Suppressor macrophage (primary cell): ENCODE measurements at places on chromosomes 12 and 14.

DNA sequence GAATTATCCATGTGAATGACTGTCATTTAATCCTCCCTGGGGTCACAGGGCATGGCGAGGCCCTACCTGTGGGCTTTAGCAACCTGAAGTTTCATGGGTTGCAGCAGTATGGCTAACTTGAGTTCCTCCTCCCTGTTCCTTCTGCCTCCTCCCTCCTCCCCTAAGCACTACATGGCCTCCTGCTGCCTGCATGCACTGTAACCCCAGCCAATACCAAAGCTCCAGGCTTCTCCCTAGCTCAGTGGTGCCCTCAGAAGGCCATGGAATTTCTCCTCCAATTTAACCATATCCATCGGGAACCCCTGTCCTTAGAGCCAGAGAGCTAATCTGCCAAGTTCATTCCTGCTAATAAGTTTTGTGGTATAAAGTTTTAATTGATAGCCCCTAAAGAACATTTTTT is 95.1 kb downstream of the NT5DC3 start:
- no peak for DNase-seq

- peak; percentile 37 for DNase-seq
Measured at GRCh38 chr12:122265886-122266229, 436 bp downstream of the VPS33A start.

DNA sequence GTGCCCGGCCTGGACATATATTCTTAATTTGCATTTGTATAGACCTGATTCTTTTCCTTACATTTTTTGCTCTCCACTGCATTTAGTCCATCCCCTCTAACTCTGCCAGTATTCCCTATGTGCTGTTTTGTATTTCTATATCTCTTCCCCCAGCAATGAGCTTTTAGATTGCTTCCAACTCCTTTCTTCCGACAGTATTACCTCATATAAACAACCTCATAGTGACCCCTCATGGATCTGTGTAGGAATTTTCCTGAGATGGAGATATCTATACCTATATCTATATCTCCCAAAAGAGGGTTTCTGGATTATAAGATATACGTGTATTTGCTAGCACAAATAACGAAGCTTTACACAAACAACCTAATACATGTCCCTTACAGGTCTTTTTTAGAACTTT is 161.9 kb downstream of the CRADD start:
- DNase-seq, result no peak

DNA sequence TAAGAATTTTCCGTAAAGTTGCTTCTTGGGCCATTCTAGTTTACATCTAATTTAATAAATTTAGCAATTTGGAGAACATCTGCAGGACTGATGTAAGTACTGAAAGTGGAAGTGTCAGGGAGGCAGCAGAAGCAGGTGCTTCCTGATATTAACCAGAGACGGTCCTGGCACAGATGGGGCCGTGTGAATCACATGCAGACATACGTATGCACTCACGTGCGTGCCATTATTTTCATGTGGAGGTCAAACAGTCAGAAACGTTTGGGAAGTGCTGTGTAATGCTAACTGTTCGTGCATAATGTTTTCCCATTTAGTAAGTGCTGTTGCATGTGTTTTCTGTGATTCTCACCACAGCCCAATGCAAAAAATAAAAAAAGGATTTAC is 87.8 kb upstream of the DYNC1H1 start:
- peak; percentile 98 for DNase-seq

GRCh38 chr12:6038160-6038559 is 86.3 kb downstream of the VWF start:
- peak; percentile 91 for DNase-seq

GRCh38 chr12:58288190-58288589 is 346.8 kb downstream of the ATP23 start:
- DNase-seq, result no peak

GRCh38 chr14:85487215-85487614 is 42.7 kb upstream of the FLRT2 start:
- DNase-seq, result no peak

DNA sequence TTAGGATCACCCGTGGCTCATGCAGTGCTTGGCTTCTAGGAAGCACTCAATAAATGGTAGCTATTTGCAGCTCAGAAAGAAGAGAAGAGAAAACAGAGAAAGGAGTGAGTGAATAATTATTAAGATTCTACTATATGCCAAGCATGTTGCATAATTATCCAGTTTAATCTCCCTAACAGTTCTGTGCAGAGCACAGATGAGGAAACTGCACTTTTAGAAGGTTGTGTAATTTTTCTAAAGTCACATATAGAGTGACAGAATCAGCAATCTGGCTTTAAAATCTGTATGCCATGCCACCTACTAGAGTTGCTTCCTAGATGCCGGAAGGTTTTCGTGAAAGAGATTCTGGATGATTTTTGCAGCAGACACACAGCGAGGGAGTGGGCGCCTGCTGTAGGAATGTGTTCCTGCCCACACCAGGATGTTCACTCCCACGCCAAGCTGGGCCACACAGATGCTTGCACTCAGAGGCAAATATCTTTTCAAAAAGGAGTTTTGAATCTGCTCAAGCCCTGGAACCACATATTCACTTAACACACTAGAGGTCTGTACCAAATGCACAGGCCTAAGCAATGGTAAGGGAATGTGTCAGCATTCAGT is 50.2 kb upstream of the SMCO2 start:
- DNase-seq, result peak; percentile 10

GRCh38 chr14:79036441-79036840 is 866.3 kb downstream of the NRXN3 start:
- peak; percentile 58 for DNase-seq

DNA sequence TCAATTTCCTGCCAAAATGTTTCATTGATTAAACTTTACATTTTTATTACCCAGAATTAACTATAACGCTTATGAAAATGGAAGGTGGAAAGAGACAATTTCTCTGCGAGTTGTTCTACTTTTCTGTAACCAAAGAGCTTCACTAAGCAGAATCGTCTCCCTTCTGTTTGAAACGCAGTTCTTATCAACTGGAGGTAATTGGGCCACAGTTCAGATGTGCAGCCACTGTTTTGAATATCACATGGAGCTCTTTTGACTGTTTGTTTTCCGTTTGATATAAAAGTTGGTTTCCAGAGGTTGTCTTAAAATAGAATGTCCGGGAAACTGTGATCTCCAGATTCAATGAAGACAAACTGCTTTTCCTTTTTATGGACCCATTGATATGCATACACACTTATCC is 183.3 kb upstream of the SEL1L start:
- no peak for DNase-seq

DNA sequence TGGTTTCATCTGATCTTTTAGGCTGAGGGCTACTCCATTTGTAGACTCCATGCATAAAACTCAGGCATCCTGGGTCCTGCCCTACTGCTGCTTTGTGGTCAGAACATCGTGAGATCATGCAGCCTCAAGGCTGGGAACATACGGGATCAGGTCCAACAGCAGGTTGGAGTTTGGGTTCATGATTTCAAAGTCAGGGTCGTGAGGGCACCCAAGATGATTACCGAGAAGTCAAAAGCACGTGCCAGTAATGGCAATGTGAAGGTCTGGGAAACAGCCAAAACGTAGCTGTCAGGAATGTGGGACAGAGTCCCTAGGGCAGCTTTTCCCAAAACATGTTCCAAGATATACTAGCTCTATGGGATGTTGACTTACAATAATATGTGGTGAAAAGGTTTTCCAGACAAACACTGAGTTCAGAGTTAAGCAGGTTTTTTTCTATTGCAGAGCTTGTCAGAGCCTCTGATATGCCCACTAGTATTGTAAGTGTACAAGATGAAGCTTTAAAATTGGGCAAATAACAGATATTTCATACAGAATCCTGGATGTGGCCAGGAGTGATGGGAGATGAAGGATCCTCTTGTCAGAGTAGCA is 130.3 kb upstream of the DNM1L start:
- no peak for DNase-seq

- DNase-seq, result no peak
Measured at GRCh38 chr12:12441843-12442461, 85.1 kb downstream of the BORCS5 start.

- no peak for DNase-seq
Measured at GRCh38 chr12:119932921-119933320, 55.8 kb upstream of the CIT start.

DNA sequence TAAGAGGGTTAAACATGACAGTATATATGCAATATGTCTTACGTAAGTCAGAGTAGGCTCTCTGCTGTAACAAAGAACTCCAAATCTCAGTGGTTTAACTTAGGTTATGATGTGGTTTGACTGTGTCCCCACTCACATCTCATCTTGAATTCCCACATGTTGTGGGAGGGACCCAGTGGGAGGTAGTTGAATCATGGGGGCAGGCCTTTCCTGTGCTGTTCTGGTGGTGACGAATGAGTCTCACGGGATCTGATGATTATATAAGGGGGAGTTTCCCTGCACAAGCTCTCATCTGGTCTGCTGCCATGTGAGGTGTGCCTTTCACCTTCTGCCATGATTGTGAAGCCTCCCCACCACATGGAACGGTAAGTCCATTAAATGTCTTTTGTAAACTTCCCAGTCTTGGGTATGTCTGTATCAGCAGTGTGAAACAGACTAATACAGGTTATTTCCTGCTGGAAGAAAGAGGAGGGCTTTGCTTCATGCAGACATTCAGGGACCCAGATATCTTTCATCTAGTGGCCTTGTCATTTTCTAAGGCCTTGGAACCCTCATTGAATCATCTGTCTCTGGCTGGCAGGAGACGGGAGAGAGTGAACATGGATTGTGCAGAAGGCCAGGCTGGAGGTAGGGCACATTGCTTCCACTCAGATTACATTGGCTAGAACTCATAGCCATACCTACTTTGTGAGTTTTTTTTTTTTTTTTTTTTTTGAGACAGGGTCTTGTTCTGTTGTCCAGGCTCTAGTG is 96.1 kb downstream of the CRADD start:
- DNase-seq, result peak; percentile 87

DNA sequence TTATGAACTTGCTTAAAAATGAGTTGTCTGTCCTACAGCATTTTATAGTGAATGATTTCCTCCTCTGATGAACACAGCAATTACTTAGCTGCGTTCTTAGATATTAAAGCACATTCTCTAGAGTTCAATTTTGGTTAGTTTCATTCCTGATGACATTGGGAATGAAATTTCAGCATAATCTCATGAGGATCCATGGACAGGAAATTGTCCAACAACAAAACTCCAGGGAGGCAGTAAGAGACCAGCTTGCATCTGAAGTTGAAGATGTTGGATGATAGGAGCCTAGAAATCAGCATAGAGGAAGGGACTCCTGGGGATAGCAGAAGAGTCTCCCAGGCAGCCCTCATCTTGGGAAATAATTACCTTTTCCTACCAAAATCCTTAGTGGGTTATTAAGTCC is 128.7 kb upstream of the RAP1B start:
- DNase-seq, result no peak

- no peak for DNase-seq
Measured at GRCh38 chr14:52550661-52551060, 1.6 kb downstream of the TXNDC16 start.

DNA sequence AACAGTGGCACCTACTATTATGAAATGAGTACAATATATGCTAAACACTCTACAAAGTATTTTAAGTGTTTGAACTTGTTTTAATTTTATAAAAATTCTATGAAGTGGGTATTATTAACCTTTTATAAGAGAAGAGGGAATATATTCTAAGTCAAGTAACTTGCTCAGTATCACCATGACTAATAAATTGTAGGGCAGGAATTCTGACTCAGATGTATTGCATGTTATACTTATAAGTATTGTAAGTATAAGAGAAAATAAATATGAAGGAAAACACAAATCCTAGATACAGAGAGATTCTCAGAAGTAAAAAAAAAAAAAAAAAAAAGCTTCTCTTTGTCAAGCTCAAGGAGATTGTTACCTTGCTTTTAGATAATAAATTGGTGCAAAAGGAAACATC is 893.2 kb downstream of the SLC16A7 start:
- no peak for DNase-seq

- DNase-seq, result no peak
Measured at GRCh38 chr12:132094269-132094891, 49.7 kb downstream of the DDX51 start.

DNA sequence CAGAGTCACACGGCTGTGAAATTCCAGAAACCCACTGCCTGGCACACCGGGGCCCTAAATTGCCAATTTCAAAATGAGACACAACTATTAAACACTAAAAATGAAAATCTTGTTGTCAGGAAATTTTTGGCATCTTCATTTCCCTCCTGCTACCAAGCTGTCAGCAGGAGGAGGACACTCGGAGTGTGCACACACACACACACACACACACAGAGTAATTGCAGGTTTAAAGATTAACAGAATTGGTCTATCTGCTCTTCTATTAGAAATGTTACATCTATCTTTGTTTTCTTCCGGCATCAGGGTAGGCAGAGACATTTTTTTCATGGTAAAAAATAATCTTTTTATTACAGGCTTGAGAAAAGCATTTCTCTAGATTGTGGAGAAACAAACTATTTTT is 314.2 kb downstream of the EGLN3 start:
- no peak for DNase-seq
